ENCODE measurements at places on chromosomes 5 and 9. TPM values are rescaled to one million over a fixed set of nuclear protein-coding genes. Genes with fewer than 3 reads are reported as not detected.

CMBL gene
- 11.3 TPM for total RNA-seq

B4GALT7 gene
- 23.1 TPM for total RNA-seq

SLC36A2 gene
- total RNA-seq: not detected

CLIC3 gene
- not detected for total RNA-seq

ERAP2 gene
- total RNA-seq: not detected

ZNF454 gene
- total RNA-seq: 0.22 TPM

PCA3 gene
- total RNA-seq: 0.30 TPM

GLT6D1 gene
- 0.80 TPM for total RNA-seq

HMMR gene
- 144 TPM for total RNA-seq

BTNL3 gene
- total RNA-seq: 0.34 TPM

GLRX gene
- total RNA-seq: 21.0 TPM

PCDHGC4 gene
- 10.4 TPM for total RNA-seq

POLR1E gene
- total RNA-seq: 38.6 TPM

SWI5 gene
- 21.5 TPM for total RNA-seq

SPINK6 gene
- not detected for total RNA-seq

COL27A1 gene
- total RNA-seq: 16.2 TPM

NPR3 gene
- not detected for total RNA-seq

TRPM3 gene
- total RNA-seq: 37.2 TPM

IFNA13 gene
- total RNA-seq: not detected

CORO2A gene
- total RNA-seq: 2.4 TPM

- DNase-seq: no peak
These were observed 822 bp upstream of the TNIP1 start for GRCh38 chr5:151081431-151082281.

DNA sequence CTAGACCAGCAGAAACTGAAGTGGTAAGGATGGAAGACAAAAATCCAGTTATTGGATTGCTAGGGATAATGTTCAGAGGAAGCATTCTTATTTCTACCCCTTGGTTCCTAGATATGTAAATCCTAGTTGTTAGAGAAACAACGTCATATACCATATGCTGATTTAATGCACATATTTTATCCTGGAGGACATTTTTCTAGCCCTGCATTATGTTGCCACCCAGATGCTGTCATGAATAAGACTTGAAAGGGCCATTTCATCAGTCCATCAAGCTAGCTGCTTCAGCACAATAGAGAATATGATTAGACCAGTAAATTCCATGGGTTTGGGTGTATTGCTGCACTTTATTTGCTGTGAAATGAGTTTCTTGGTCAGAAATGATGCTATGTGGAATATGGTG lies 1736.4 kb downstream of the MAT2B start:
- no peak for DNase-seq

DNA sequence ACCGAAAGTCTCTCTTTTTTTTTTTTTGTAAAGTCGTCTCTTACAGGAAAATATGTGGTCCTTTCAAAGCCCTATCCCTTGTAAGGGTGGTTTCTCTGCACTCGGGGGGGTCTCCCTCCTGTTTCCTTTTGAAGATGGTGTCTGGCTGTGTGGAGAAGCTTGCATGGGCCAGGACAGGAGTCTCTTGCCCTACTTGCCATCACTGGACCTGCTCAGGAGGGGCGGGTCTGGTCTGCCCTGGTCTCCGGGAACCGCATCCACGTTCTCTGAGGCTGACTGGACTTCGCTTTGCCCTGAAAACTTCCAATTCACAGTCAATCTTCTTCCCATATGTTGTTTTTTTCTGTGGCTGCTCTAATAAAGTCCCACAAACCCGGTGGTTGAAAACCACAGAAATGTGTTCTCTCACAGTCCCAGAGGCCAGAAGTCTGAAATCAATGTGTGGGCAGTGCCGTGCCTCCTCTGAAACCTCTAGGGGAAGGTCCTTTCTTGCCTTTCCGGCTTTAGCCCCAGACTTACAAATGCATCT lies 92.9 kb upstream of the IER5L start:
- no peak for DNase-seq

- DNase-seq: no peak
These were observed 227.2 kb downstream of the NSG2 start for GRCh38 chr5:174272671-174273070.

- DNase-seq: no peak
These were observed 129.0 kb downstream of the DAB2IP start for GRCh38 chr9:121780177-121781040.

- DNase-seq: no peak
These were observed 517.2 kb downstream of the CAAP1 start for GRCh38 chr9:26375448-26375847.

- DNase-seq: no peak
These were observed 54.7 kb upstream of the IRX2 start for GRCh38 chr5:2806176-2806575.

- peak; percentile 71 for DNase-seq
These were observed 884 bp upstream of the EGFLAM start for GRCh38 chr5:38257308-38258041.

GRCh38 chr9:85700330-85700729 lies 41.4 kb downstream of the AGTPBP1 start:
- DNase-seq: no peak

DNA sequence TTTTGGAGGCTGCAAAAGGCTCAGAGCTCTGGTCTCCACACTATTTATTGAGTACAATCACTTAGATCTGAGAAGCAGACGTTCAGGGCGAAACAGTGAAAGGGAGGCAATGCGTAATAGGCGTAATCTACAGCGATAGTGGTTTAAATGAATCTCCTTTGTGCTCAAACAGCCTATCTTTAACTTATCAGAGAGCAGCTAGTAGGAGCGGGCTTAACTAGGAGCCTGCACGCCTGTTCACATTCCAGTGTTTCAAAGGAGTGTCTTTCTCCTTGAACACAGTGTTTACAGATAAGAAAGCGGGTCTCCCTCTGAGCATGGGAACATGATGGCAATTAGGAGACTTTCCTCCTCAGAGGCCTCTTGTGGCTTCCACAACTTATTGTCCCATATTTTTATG lies 49.4 kb downstream of the AP3B1 start:
- peak; percentile 17 for DNase-seq

DNA sequence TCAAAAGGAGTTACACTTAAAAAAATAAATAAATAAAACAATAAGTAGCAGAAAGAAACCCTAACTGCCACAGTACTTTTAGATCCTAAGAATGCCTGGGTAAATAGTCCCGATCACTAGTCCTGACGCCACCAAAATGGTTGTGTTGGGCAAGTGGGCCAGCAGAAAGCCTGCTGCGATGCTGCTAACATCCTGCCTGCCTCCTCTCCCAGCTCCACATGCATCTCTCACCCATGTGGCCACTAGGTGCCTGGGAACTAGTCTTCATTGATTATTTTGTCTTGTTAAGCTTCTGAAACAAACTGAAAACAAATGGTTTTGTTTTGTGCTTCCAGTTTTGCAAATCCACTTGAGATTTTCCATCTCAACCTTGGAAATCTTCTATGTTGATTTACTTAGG lies 54.4 kb upstream of the TRAF1 start:
- no peak for DNase-seq

- no peak for DNase-seq
These were observed 61.3 kb upstream of the MTAP start for GRCh38 chr9:21741151-21741550.

- DNase-seq: no peak
These were observed 49.3 kb downstream of the SHB start for GRCh38 chr9:38019731-38020130.

GRCh38 chr5:113572716-113573115 lies 59.2 kb downstream of the YTHDC2 start:
- no peak for DNase-seq

DNA sequence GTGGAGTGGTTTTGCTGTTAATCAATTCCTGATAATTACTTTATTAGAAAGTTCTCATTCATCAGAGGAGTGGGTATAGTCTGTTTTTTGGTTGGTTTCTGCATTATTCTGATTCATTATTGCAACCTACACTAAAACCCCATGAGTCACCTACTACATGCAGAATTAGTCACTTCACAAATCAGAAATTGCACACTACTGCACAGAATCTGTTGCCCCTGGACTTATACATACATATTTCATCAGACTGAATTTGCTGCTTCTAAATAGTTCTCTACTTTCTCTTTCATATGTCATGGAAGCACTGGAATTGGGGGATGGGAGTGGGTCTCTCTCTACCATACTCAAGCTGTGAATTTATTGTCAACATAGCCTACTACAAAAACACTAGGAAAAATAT lies 585.1 kb downstream of the DNAH5 start:
- no peak for DNase-seq

DNA sequence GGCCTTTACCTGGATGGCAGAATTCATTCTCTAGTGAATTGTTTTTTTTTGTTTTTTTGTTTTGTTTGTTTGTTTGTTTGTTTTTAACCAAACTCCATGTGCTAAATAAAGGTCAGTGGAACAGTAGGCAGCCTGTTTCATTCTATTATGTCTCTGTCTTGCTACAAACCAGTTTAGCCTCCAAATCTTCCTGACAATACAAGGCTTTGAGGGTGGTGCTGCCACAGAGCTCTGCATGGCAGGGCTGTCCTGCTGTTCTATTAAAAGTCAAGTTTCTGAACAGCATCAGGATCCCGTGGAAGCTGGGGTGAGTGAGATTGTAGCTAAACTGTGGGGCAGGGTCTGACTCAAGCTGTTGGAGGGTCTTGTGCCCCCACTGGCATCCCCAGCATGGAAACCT lies 144.1 kb upstream of the MAST4 start:
- peak; percentile 8 for DNase-seq

- no peak for DNase-seq
These were observed 614.6 kb upstream of the ITGA1 start for GRCh38 chr5:52173133-52173532.

GRCh38 chr5:40676613-40677343 lies 2.9 kb upstream of the PTGER4 start:
- DNase-seq: no peak

GRCh38 chr5:99035942-99036341 lies 107.1 kb upstream of the CHD1 start:
- DNase-seq: no peak

DNA sequence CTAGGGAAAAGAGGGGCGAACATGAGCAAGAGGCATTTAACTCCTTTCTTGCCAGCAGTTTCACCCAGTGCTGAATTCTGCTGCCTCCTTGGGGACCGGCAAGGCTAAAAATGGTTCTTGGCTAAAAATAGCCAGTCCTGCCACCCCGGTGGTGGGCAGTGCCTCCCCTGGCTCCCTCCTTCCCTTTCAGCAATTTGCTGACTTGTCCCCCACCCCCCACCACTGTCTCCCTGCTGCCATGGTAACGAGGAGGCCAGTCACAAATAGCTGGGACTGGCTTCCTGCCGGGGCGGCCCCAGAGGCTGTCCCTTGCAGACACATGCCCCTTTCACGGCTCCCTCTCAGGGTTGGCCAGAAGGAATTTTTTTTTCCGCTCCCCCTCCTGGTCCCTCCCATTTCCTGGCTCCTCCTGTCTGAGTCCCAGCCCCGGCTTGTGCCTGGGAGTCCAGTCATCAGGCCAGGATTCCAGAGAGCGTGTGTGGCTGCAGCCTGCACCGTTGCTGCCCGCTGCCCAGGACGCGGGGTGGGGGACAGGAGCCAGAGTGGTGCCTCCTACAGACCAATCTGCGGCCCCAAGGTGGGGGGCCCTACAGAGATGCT lies 130.3 kb downstream of the RGS3 start:
- DNase-seq: peak; percentile 98

GRCh38 chr9:118362596-118362995 lies 658.4 kb downstream of the TLR4 start:
- DNase-seq: no peak

- no peak for DNase-seq
These were observed 382.5 kb downstream of the KCNN2 start for GRCh38 chr5:114744406-114744805.

- no peak for DNase-seq
These were observed 1.6 kb upstream of the DNLZ start for GRCh38 chr9:136364942-136365774.

GRCh38 chr9:110750272-110750671 lies 81.7 kb downstream of the MUSK start:
- DNase-seq: no peak

- no peak for DNase-seq
These were observed 485.7 kb downstream of the CSNK1G3 start for GRCh38 chr5:123997462-123998215.

DNA sequence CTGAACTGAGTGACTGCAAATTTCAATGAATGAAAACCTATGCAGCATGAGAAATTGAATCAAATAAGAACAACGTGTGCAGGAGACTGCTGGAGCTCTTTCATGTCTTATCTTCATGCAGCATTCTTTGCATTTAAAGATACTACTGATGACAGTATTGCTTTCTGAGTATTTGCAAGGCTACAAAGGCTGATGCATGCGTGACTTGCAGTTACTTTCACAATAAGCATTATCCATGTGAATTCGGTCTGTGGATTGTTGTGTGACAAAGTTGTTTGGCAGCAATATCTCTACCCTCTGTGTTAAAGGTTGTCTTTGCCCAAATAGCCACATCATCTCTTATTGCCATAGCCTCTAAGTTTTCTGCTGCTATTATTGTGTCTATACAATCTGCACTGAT lies 102.1 kb upstream of the FBXL17 start:
- no peak for DNase-seq
